Sciatic nerve (tissue), 2 donors: ENCODE measurements at places on chromosomes 7 and 10. TPM values are rescaled to one million over a fixed set of nuclear protein-coding genes. Genes with fewer than 3 reads are reported as not detected.

CDH23 gene
- total RNA-seq, result 20.1 TPM

NUP42 gene
- 26.6 TPM for total RNA-seq

CARD11 gene
- total RNA-seq, result 3.9 TPM

OPN1SW gene
- not detected for total RNA-seq

INHBA gene
- total RNA-seq, result 40.4 TPM

LBX1 gene
- not detected for total RNA-seq
